ENCODE measurements at places on chromosomes 1 and 21. TPM values are rescaled to one million over a fixed set of nuclear protein-coding genes. Genes with fewer than 3 reads are reported as not detected.

Gene F5
- 4.2 TPM for total RNA-seq

Gene SMIM1
- total RNA-seq: 5.2 TPM

Gene ZBTB8B
- not detected for total RNA-seq

Gene HTR6
- total RNA-seq: not detected

Gene TMPRSS3
- 12.7 TPM for total RNA-seq

Gene TUFT1
- total RNA-seq: 10.9 TPM

- H3K36me3 ChIP-seq: no peaks in the 10 kb centered on the region
- DNase-seq: no peak
- no peaks in the 10 kb centered on the region for H3K4me1 ChIP-seq
- no peak overlapping the region for H3K4me3 ChIP-seq
- H3K27ac ChIP-seq: no peak overlapping the region
- H3K27me3 ChIP-seq: no peaks in the 10 kb centered on the region
These were observed 91.2 kb downstream of the APP start for GRCh38 chr21:26079366-26079765.

DNA sequence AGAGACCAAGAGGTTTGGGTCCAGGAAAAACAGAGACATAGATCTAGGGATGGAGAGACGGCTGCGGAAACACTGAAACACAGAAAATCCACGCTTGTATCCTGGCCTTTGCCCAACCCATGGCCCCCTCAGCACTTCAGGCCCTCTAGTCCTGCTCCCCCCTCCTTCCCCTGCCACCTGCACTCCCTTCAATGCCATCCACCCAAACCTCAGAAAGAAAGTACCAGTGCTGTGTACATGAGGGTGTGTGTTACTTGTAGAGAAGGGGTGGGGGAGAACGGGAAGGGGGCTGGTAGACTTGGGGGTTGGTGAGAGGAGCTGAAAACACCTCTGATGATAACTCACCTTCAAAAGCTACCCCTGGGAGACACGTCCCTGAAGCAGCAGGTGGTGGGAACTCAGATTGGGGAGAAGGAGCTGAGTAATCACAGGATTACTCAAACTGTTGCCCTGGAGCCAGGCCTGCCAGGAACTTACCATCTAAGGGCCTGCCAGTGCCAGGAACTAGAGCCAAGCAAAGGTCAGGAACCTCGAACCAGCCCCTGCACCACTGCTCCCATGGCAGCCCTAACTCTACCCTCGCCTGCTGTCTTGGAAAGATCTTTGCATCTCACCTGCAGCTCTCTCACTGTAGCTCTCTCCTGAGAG, 11.5 kb downstream of the RORC start:
- no peaks in the 10 kb centered on the region for H3K36me3 ChIP-seq
- no peak overlapping the region for H3K4me3 ChIP-seq
- peaks cover 35% of the 10 kb centered on the region for H3K4me1 ChIP-seq
- peak overlapping the region; percentile 40 for H3K27ac ChIP-seq
- H3K27me3 ChIP-seq: no peaks in the 10 kb centered on the region

GRCh38 chr1:222989443-222989842, 153.6 kb downstream of the TLR5 start:
- H3K27me3 ChIP-seq: no peaks in the 10 kb centered on the region
- H3K27ac ChIP-seq: no peak overlapping the region
- H3K4me3 ChIP-seq: no peak overlapping the region
- H3K36me3 ChIP-seq: no peaks in the 10 kb centered on the region

- no peaks in the 10 kb centered on the region for H3K36me3 ChIP-seq
- H3K4me1 ChIP-seq: peaks cover 6% of the 10 kb centered on the region
- no peaks in the 10 kb centered on the region for H3K27me3 ChIP-seq
- no peak overlapping the region for H3K4me3 ChIP-seq
These were observed 111.4 kb downstream of the TBX19 start for GRCh38 chr1:168391851-168392681.

DNA sequence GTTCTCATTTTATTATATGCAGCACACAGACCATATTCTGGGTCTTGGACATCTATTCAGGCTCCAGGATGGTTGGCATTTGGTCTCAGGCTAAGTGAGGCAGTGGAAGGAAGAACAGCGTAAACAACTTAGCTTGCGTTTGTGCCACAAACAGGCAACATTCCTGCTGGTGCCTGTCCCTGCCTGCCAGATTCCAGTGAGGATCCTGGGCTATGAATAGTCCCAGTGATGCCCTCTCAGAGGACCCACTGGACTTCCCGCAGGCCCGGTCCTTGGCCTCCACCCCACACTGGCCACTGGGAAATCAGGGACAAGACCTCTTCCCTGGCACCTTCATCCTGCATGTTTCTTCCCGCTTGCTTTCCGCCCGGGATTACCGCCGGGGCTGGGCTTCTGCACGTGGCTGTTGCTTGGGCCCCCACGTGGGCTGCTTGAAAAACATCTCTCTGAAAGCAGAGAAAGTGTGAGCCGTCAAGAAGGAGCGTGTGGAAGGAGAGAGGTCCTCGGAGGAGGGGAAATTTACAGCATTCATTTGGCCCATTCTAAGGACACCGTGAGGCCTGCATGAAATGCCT, 145.1 kb upstream of the WNT4 start:
- peaks cover 8% of the 10 kb centered on the region for H3K4me1 ChIP-seq
- H3K27me3 ChIP-seq: no peaks in the 10 kb centered on the region
- H3K4me3 ChIP-seq: no peak overlapping the region
- no peaks in the 10 kb centered on the region for H3K36me3 ChIP-seq
- no peak for DNase-seq

DNA sequence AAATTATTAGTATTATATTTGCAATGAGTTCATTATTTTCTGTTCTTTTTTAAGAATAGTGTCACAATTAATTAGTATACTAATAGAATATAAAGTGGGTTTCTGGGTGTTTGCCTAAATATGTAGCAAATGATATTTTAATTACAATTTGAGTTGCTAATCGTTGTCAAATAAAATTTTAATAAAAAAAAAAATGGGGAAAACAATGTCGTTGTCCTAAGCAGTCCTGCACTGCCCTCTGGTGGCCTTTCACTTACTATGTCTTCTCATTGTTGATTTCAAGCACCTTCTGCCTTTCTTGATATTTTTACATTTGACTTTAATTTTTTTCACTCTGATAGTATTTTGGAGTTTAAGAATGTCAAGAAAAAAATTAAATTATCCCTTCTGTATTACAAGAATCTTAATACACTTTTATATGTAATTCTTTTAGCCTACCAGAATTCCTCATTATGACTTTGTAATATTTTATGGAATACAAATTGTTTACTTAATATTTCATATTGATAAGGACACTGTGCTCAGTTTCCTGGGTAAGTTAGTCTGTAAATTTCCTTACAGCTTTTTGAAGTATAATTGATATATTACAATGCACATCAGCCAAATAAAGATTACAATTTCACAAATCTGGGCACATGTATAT, 104.5 kb upstream of the FMN2 start:
- H3K36me3 ChIP-seq: no peaks in the 10 kb centered on the region
- no peaks in the 10 kb centered on the region for H3K4me1 ChIP-seq
- H3K27me3 ChIP-seq: no peaks in the 10 kb centered on the region
- H3K27ac ChIP-seq: no peak overlapping the region

- no peaks in the 10 kb centered on the region for H3K4me1 ChIP-seq
- no peaks in the 10 kb centered on the region for H3K36me3 ChIP-seq
- H3K27me3 ChIP-seq: no peaks in the 10 kb centered on the region
- DNase-seq: no peak
- H3K4me3 ChIP-seq: no peak overlapping the region
These were observed 251.7 kb upstream of the DPYD start for GRCh38 chr1:98172578-98172977.

GRCh38 chr21:32102426-32102825, 176.4 kb downstream of the MIS18A start:
- no peak overlapping the region for H3K27ac ChIP-seq
- no peaks in the 10 kb centered on the region for H3K36me3 ChIP-seq
- no peak for DNase-seq
- no peak overlapping the region for H3K4me3 ChIP-seq

- no peaks in the 10 kb centered on the region for H3K27me3 ChIP-seq
- no peaks in the 10 kb centered on the region for H3K36me3 ChIP-seq
- H3K4me1 ChIP-seq: no peaks in the 10 kb centered on the region
These were observed 300.0 kb downstream of the BARHL2 start for GRCh38 chr1:90417126-90417525.

GRCh38 chr1:34379911-34380310, 203.2 kb downstream of the C1orf94 start:
- no peak for DNase-seq
- no peaks in the 10 kb centered on the region for H3K36me3 ChIP-seq
- no peaks in the 10 kb centered on the region for H3K27me3 ChIP-seq
- H3K4me3 ChIP-seq: no peak overlapping the region
- no peak overlapping the region for H3K27ac ChIP-seq
